ENCODE measurements at places on chromosomes 2 and 18. TPM values are rescaled to one million over a fixed set of nuclear protein-coding genes. Genes with fewer than 3 reads are reported as not detected.

The ESPNL gene
- total RNA-seq: not detected

DNA sequence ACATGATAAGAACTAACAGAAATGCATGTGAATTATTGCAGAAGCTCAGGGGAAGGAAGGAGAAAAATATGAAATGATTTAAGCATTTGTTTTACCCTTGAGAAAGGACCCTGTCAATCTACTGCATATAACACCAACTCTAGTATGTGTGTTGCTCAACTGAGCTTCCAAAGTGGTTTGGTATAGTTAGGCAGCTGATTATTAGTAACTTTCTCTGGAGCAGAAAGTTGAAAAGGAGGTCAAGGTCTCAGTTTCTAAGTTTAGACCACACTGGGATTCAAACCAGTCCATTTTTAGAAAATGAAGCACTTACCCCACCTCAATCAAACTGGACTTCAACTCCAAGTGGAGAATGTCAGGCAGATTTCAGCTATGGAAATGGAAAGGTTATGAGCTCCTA, 123.3 kb upstream of the CDC42EP3 start:
- no peak for DNase-seq

- no peak for DNase-seq
These were observed 96.8 kb downstream of the ST6GAL2 start for GRCh38 chr2:106789185-106789584.

DNA sequence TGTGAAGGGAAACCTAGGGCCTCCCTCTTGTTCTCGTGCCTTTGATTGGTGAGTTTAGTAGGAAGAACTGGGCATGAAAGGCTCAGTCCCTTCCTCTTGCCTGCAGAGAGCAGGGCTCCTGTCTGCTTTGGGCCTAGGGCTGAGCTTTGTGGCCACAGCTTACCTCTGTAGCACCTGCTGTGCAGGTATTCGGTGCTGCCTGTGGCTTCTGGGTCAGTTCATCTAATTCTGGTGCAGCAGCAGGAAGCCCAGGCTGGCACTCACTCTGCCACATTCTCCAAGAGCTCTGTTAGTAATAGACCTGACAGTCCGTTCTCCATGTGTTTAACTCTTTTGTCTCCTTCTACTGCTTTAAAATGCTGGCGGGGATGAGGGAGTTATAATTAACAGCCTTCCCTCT, 96.5 kb downstream of the DLGAP1 start:
- DNase-seq: no peak
